ENCODE measurements at places on chromosomes 16 and 17. TPM values are rescaled to one million over a fixed set of nuclear protein-coding genes. Genes with fewer than 3 reads are reported as not detected.

Gene RGS11
- under 0.01 TPM for total RNA-seq

DNA sequence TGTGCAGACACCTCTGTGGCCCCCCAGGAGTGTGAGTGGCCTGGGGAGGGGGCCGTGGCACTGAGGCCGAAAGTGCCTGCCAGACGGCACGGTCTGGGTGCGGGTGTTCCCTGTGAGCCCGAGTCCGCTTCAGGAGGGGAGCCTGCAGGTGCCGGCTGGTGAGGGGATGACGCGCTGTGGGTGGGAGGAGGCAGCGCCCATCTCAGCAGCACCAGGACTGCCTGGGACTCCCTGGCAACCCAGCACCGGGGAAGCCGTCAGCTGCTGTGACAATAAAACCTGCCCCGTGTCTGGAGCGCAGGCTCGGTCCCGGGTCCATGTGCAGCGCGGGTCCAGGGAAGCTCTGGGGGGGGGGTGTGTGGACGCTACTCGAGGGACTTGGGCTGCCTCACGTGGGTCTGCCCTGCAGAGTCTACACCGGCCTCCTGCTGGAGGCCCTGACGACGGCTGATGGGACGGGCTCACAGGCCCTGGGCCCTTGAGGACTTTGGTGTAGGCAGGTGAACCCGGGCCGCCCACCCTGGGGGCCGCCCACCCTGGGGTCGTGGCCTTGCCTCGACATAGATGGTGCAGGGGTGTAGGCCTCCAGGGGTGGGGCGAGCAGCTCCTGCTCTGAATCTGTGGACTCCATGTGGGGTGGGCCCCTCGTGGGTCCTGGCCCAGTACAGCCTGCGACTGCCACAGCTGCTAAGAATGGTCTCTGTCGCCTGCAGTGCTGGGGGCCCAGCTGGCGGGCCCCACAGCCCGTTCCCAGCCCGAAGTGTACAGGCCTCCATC, 5.9 kb upstream of the RAB40C start:
- no peak for DNase-seq

- peak; percentile 51 for DNase-seq
Observed at GRCh38 chr17:63919311-63919723, 678 bp upstream of the GH1 start.

Gene NPIPA2
- not detected for total RNA-seq

Gene NPIPA8
- 1.1 TPM for total RNA-seq

Gene TPSAB1
- total RNA-seq = not detected
